ENCODE measurements at places on chromosomes 6 and 20.

DNA sequence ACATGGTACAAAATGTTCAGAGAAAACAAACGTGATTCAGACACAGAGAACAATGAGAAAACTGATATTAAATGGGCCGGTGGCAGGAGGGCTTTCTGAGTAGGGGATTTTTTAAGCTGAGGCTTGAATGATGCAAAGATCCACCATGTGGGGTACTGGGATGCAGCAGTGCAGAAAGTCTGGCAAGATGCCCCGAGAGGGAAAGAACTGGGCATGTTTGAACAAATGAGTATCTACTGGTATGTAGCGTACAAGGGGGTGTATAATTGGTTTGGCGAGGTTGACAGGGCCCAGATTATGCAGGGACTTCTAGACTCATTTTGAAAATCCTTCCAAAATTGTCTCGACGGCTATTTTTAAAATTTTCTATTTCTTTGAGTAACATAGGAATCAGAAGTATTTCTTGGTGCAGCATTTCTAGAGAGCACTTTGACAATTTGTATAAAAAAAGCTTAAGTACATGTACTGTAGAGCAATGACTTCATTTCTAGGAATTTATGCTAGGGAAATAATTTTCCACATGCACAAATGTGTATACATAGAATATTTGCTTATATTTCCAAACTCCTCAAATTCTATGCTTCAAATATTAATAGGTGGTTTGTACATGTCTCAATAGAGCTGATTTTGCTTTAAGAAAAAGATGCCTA, 119.6 kb upstream of the DOK5 start:
- no peak for DNase-seq

- DNase-seq, result no peak
These were observed 76.3 kb downstream of the DTNBP1 start for GRCh38 chr6:15586503-15586902.

- DNase-seq, result no peak
These were observed 9.0 kb upstream of the NCOA6 start for GRCh38 chr20:34834459-34834893.

DNA sequence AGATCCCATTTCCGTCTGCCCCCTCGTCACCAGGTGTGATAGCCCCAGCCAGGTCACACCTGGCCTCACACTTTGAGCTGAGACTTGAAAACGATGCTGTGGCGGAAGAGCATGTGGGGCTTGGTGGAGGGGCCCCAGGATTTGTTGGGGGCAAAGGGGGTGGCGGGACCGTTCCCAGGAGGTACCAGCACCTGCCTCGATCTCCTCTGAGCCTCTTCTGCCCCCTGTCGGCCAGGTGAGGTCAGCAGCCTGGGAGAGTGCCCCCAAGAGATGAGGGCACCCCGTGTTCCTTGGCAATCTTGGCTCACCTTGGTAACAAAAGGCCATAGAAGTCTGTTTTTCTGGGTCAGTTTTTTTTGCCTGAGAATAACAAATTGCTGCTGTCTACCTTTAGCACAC, 25.4 kb downstream of the SPATA2 start:
- DNase-seq, result no peak

DNA sequence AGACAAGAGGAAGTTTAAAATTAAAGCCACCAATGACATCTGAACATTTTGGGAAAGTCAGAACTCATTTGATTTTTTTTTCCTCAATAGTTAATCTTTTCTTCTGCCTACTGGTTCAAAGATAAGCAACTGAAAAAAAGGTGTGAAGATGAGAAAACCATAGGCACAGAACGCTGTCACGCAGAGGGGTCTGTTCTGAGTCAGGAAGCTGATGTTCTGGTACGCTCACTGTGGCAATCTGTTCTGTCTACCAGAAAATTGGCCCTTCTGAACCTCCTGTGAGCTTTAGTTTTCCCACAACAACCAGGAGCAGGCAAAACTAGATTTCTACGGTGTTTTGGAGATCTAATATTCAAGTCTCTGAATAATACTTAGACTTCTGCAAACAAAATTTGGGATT, 76.7 kb upstream of the ADGRG6 start:
- no peak for DNase-seq

- DNase-seq, result no peak
These were observed 25.1 kb upstream of the PNPLA1 start for GRCh38 chr6:36244641-36245280.

DNA sequence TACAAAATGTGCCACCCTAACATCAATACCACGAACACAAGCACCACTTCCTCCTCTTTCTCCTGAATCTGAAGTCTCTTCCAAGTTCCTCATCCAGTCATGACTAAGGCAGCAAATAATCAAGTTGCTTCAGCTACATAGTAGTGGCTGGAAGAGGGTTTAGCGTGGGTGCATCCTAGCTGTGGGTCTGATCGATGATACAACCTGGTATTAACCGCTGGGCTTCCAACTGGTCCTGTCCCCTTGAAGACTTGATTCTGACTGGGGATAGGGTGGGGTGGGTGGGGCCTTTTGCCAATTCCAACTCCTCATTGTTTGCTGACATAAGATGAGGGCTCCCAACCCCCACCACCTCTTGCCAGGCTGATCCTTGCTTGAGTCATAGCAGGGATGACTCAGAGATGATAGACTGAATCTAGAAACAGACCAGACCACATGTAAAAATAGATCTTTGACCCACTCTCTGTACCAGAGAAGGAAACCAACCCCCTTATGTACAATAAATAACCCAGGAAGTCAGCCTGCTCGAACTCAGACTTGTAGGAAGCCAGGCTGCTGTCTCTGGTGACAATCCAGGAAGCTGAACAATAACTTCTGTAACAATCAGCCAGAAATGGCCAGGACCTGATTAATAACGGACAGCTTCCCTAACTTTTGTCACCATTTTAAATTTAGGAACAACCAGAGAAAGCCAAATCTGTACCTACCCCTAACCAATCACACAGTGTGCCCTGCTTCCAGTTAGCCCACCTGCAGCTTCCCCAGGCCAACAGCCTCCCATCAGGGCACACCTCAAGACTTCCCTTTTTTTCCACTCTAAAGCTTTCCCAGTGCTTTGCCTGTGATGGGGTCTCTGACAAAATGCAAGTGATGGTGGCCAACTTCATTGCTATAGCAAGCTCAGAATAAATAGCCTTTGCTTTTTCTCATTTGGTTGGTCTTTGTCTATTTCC, 68.9 kb upstream of the FAM184A start:
- no peak for DNase-seq

- no peak for DNase-seq
These were observed 280.4 kb downstream of the PTPRK start for GRCh38 chr6:128240024-128240428.

- no peak for DNase-seq
These were observed 31.8 kb downstream of the PXDC1 start for GRCh38 chr6:3719462-3720308.

DNA sequence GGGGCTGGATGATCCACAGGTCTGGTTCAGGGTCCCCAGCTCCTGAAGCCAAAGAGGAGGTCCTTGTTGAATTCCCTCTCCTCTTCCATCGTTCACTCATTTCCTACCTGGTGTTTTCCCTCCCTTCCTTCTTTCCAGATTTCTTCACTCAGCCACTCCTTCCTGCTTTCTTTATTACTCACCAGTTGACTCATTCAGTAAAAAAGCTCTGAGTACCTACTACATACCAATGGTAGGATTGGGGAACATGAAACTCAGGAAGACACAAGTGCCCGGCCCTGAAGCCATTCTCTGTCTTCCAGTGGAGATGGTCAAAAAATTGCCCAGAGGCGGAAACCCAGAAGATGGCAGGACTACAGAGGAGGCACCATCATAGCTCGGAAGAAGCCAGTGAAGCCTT, 11.9 kb upstream of the NSFL1C start:
- DNase-seq, result no peak

GRCh38 chr6:25251426-25251825, 27.7 kb upstream of the CARMIL1 start:
- DNase-seq, result no peak

GRCh38 chr6:43790031-43790430, 20.0 kb downstream of the VEGFA start:
- no peak for DNase-seq

DNA sequence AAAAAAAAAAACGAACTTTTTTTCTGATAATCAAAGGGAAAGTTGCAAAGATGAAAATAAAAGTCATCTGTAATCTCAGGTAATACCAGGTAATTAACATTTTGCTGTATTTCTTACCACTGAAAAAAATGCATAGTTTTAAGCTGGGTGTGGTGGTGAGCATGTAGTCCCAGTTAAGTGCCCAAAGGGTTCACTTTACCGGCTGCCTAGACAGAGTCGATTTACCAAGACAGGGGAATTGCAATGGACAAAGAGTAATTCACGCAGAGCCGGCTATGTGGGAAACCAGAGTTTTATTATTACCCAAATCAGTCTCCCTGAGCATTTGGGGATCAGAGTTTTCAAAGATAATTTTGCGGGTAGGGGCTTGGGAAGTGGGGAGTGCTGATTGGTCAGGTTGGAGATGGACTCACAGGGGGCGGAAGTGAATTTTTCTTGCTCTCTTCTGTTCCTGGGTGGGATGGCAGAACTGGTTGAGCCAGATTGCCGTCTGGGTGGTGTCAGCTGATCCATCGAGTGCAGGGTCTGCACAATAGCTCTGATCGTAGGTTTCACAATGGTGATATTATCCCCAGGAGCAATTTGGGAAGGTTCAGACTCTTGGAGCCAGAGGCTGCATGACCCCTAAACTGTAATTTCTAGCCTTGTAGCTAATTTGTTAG, 51.9 kb downstream of the RPF2 start:
- no peak for DNase-seq

DNA sequence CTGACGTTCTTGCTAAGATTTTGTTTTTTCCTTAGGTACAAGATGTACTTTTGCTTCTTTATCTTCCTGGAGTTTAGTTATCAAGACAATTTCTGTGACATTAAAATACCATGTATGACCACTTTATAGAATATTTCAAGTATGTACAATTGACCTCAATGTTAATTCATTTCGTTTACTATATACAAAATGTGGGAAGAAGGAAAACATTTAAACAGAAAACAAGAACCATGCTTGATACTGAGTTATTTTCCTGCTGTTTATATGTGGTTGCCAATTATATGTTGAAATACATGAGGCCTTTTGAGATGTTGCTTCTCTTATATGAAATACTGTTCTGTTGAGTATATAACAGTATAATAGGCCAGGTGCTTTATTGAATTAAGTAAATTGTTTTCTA, 184.3 kb downstream of the JARID2 start:
- no peak for DNase-seq

GRCh38 chr6:29567991-29568390, 8.5 kb upstream of the UBD start:
- DNase-seq, result no peak

GRCh38 chr20:45888681-45889080, 1.3 kb upstream of the SPATA25 start:
- DNase-seq, result no peak

GRCh38 chr6:139030228-139030963, 1.9 kb downstream of the ABRACL start:
- no peak for DNase-seq

- no peak for DNase-seq
These were observed 83.4 kb upstream of the NEDD9 start for GRCh38 chr6:11315743-11316437.

DNA sequence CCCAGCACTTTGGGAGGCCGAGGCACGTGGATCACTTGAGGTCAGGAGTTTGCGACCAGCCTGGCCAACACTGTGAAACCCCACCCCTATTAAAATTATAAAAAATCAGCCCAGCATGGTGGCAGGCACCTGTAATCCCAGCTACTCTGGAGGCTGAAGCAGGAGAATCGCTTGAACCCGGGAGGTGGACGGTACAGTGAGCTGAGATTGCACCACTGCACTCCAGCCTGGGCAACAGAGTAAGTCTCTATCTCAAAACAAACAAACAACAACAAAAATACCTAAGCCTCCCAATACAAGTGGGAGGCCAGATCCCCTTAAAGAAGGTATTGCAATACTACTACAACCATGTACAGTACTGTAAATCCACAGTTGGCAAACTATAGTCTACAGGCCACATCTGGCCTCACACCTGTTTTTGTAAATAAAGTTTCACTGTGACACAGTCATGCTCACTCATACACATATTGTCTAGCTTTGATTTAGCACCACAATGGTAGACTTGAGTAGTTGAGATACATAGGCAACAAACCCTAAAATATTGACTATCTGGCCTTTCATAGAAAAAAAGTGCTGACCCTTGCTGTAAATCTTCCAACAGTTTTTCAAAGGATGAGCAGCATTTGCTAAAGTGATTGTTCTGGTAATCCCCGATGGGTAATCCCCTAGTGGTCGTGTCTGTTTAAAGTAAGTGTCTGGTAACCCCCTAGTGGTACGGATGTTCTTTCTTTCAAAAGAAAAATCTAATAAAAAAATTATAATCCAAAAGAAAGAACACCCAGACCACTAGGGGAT, 202.0 kb downstream of the RNGTT start:
- DNase-seq, result no peak

DNA sequence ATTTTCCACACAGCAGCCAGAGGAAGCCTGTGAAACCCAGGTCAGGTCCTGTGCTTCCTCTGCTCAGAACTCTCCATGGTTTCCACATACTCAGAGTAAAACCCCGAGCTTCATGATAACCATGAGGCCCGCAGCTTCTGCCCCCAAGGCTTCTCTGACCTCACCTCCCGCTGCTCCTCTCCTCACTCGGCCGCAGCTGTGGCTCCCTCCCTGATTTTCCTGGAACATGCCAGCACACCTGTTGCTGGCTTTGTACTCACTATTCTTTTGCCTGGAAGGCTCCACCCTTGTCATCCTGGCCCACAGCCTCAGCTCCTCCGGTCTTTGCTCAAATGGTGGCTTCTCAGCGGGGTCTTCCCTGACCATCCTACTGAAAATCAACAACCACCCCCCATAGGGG, 341.7 kb downstream of the PREX1 start:
- no peak for DNase-seq

DNA sequence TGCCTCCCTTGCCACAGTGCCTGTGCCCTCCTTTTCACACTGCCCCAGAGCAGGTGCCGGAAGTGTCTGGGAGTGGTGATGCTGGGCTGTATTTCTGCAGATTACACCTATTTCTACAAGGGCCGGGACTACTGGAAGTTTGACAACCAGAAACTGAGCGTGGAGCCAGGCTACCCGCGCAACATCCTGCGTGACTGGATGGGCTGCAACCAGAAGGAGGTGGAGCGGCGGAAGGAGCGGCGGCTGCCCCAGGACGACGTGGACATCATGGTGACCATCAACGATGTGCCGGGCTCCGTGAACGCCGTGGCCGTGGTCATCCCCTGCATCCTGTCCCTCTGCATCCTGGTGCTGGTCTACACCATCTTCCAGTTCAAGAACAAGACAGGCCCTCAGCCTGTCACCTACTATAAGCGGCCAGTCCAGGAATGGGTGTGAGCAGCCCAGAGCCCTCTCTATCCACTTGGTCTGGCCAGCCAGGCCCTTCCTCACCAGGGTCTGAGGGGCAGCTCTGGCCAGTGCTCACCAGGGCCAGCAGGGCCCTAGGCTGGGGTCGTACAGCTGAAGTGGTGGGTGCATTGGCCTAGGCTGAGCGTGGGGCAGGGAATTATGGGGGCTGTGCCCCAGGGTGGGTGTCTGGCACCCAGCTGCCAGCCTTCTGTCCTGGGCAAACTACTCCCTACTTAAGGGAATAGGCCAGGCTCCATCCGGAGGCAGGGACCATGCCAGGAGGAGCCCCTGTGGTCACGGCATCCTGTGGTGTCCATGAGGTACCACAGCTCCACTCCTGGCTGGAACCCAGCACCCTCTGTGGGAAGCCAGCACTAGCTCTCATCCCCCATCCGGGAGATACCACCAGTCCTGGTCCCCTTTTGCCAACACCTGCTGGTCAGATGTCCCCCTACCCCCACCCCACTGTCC, 3.5 kb downstream of the MMP24OS start:
- DNase-seq, result no peak

- DNase-seq, result no peak
These were observed 1.2 kb downstream of the MAK start for GRCh38 chr6:10837009-10837621.

- DNase-seq, result no peak
These were observed 432.6 kb downstream of the MMUT start for GRCh38 chr6:49030251-49031020.

Measured in activated T-helper 1 cell treated with anti-CD3 and anti-CD28 coated beads, Interleukin-2, amount 50 U/mL, for 16 hours (primary cell).